Left forelimb (tissue), 1 donor: ENCODE measurements at places on chromosomes 1 and 21.
A peak's percentile ranks its signal among the peaks of the same experiment; 100 is the strongest.

- no peak for DNase-seq
Measured at GRCh38 chr1:51968632-51969031, 21.9 kb downstream of the RAB3B start.

DNA sequence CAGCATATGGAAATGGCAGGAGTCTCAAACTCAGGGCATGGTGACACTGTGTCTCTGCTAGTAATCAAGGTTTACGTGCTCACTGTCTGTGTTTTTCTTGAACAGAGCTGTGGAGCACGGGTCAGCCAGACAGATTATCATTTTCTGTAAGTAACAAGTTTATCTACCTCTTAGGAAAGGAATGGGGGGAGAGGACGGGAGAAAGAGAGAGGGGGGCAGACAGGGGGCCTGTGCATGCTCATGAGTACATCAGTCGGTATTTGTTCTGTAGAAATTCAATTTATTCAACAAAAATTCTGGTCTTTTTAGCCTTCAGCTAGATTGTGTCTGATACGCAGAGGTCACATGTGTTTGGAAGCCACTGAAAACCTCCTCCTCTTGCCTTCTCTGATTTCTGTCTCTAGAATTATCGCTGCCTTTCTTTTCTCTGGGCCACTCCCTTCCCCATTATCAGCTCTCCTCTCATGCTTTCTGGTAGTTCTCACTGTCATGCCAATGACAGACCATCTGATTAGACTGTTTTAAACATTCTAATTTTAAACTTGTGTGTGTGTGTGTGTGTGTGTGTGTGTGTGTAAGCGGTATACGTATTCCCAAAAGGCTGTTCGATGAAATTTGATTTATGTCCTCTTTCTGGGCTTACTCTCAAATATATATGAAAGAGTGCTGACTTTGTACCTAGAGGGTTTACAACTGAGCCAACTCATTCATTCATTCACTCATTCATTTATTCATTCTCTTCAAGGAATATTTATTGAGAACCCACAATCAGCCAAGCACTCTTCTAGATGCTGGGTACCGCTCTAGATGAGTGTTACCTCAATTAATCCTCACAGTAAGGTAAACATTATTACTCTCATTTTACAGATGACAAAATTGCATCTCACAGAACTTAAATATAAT is 636.9 kb downstream of the KIF26B start:
- no peak for DNase-seq

- no peak for DNase-seq
Measured at GRCh38 chr1:162753998-162754585, 36.4 kb upstream of the HSD17B7 start.

DNA sequence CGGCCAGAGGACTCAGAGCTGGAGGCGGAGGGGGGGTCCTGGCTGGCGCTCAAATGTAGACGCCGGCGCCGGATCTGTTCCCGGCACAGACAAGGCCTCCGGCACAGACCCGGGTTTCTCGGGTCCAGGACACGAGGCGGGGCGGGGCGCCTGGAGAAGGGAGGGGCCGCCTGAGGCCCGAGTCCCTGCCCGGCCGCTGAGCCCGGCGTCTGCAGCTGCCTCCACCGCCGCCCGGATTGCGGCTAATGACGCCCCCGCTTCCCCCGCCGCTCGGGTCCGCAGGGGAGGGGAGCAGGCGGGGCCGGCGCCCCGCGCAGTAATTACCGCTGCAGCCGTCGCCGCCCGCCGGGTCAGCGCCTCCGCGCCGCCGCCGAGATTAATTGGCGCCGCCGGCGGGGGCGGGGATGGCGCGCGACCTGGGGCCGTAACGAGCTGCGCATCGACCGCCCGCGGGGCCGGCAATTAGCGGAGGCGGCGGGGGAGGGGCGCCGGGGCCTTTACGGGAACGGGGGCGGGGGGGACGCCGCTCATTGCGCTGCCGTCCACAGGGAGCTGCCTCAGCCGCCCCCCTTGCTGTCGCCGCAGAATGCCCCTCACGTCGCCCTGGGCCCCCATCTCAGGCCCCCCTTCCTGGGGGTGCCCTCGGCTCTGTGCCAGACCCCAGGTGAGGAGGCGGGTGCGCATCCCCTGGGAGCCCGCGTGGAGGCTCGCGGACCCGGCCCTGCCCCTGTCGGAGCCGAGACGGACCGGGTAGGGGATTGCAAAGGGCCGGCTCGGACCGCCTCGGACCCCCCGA is 17.3 kb downstream of the NOC2L start:
- DNase-seq, result peak; percentile 88

DNA sequence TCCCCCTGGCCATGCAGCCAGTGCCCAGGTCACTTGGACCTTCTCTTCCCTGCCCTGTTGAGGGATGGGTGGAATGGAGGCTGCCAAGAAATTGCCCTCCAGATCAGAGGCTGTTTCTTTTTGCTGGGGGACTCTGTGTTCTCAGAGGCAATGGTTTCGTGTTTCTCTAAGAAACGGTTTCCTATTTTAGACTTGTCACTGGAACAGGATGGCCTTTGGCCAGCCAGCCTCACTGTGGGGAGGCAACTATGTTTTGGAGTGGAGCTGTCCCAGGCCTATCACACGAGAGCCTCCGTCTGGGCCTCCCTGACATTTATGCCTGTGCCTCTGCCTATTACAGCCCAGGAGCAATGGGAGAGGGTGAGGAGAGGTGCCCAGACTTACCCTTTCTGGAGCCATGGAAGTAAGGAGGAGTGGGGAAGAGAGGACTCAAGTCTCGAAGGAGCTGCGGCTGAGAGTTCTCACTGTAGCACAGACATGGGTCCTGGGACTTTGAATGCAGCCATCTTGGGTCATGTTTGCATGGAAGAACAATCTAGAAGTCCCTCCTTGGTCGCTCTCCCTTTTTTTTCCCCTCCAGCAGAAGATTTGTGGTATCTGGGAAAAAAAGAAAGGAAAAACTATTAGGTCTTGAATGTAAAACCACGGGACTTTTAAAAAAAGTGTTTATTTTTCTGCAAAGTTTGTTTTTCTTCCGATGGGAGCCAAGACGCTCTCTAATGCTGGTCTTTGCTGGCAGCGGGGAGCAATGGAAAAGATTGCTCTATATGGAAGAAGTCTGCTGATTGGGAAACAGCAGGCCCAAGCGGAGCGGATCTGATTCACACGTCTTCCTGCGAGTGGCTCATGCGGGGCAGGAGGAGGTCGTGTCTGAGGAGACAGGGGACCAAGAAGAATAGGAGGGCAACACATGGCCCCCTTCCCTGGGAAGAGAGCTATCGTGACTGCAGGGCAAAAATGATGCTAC is 219.2 kb downstream of the FOXD2 start:
- peak; percentile 56 for DNase-seq

GRCh38 chr1:159854116-159854692 is 8.3 kb downstream of the VSIG8 start:
- DNase-seq, result peak; percentile 79

- DNase-seq, result no peak
Measured at GRCh38 chr1:166999500-167000055, 10.5 kb downstream of the MAEL start.

DNA sequence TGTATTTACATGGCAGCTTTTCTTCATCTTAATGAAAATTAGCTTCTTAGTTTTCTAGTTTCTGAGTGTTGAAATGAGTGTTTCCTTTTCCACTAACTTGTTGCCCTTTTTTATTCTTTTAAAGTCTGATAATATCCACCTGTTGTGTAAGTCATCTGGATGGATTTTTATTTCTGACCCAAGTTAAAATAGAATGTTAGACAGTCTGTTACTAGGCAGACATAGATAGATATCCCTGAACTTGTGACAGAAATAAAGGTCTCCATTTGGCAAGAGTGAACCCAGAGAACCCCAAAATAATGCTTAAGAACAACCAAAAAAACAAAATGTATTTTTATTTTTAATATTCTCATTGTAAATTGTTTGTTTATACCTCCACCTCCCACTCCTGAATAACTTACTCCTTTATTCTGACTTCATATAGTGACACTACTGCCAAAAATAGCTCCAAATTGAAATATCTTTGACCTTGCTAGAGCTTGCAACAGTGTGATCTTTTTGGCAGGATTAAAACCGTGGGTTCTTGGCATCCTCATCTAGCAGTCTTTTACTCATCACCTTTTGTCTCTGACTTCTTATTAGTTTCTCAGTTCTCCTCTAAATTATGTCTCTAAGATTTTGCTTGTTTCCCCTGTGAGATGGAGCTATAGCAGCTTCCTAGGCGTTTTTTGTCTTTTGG is 26.9 kb upstream of the SH3D21 start:
- DNase-seq, result no peak

DNA sequence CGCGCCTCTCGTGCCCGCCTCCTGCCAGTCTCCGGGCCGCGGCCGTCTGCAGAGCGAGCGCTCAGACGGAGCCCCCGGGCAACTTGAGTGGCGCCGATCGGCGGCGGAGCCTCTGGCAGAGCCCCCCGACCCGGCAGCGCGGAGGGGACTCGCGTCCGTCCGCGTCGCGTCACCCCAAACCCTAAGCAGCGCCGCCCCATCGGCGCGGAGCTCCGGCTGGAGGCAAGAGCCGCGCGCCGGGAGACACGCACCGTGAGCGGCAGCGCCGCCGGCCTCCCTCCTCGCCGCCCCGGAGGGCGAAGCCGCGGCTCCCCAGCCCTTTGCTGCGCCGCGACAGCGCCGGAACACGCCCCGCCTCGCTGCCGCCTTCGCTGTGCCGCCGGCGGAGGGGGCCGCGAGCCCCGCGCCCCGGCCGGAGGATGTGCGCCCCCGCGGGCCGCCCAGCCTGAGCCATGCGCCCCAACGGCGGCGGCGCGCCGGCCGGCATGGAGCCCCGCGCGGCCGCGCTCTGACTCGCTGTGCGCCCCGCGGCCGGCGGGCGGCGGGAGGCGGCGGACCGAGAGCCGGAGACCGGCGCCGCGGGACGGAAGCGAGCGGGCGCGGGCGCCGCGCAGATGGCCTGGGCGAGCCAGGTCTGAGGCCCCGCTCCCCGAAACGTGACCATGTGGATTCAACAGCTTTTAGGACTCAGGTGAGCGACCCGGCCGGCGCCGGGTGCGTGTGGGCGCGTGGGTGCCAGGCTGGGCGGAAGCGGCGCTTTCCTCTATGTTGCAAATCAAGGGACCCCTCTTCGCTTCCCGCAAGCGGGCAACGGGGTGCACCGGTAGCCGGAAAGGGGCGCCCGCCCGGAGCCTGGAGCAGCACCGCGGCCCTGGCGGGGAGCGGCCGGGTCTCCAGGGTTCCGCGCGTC is 610 bp downstream of the AJAP1 start:
- no peak for DNase-seq

GRCh38 chr1:47179017-47179987 is 10.5 kb downstream of the PDZK1IP1 start:
- peak; percentile 93 for DNase-seq

GRCh38 chr1:196183941-196184340 is 424.3 kb downstream of the KCNT2 start:
- no peak for DNase-seq

DNA sequence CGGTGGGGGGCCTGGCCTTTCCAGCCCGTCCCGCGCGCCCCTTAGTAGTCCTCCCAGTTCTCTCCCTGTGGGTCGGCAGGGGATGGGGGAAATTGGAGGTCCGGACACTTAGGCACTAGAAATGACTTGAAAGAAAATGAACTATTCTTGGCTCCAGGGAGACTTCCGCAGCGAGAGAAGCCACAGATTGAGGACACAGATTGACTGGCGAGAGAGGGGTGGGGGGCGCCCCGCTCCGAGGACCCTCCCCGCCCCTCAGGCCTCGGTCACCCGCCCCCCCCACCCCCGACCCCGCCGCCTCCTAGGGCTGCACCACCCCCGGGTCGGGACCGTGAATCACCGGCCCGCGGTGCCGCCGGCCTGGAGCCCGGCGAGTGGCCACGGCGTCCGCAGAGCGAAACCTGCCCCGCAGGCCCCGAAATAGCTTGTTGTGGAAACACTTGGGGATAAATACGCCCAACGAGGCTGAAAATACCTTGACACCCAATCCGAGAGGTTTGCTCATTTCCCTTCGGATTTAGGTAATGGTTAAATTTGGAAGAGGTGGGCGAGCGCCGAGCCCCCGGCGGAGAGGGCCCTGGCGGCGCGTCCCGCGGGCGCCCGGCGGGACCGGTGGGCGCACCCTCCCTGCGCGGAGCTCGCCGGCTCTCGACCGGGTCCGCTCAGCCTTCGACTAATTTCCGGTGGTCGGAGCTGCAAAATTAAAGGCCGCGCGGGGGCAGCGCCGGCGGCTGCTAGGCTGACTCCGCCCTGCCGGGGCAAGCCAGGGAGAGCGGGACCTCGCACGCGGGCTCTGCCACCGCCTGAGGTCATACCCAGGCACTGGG is at the start of gene GFI1:
Gene GFI1, minus strand, starts transcription at position 675 of the 827 bp plus-strand sequence. CDS start 3,438 bp downstream, outside the sequence.
- DNase-seq, result peak; percentile 67

DNA sequence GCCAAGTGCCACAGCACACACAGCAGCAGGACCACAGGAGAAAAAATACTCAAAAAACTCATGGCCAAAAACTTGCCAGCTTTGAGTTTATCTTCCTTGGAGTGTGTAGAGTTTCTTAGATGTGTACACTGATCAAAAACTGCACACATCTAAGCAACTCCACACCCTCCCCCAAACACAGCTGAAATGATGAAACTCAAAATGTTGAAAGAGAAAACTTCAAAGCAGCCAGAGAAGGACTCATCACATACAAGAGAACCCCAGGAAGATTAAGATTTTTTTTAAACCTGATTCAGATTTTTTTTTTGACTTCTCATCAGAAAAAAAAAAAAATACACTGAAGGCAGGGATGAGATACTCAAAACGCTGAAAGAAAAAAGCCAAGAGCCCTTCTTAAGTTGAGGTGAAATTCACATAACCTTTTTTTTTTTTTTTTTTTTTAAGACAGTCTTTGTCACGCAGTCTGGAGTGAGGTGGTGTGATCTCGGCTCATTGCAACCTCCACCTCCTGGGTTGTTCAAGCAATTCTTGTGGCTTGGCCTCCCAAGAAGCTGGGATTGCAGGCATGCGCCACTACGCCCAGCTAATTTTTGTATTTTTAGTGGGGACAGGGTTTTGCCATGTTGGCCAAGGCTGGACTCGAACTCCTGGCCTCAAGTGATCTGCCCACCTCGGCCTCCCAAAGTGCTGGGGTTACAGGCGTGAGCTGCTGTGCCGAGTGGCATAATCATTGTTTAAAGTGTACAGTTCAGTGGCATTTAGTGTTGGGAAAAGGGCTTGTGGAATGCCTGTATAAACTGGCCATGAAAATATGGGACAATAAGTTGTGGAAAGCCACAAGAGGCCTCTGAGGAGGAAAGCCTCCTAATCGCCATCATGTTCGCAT is 20.9 kb upstream of the PDXK start:
- DNase-seq, result no peak

DNA sequence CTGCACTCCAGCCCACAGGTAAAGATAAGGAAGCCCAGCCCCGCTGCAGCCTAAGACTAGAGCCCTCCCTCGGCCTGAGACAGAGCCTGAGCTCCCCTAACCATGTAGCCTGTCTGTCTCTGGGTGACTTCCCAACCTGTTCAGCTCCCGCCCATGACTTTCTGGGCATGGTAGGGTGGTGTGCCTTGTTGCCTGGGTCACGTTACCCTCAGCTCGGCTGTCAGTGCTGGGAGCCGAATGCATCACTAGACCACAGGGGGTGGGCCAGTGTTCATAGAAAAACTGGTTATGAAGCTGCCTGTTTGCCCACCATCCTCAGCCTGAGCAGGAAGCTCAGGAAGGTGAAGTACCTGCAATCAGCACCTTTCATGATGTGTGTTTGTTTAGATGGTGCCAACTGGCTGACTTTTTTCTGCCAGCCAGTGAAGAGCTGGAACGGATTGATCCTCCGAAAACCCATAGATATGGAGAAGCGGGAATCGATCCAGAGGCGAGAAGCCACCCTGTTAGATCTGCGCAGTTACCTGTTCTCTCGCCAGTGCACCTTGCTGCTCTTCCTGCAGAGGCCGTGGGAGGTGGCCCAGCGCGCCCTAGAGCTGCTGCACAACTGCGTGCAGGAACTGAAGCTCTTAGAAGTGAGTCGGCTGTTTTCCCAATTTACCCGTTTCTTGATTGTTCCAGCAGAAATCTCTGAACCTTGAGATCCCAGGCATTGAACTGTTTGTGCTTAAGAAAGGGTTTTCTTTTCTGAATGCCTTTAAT is 43.9 kb upstream of the PWP2 start:
- no peak for DNase-seq

GRCh38 chr21:45450423-45451090 is 45.6 kb downstream of the COL18A1 start:
- DNase-seq, result no peak
